ENCODE measurements at places on chromosomes 2 and 18.
A peak's percentile ranks its signal among the peaks of the same experiment; 100 is the strongest.

- no peak for DNase-seq
These were observed 41.3 kb downstream of the NTSR2 start for GRCh38 chr2:11628675-11629074.

GRCh38 chr18:37222354-37222998 lies 343.1 kb downstream of the CELF4 start:
- no peak for DNase-seq

DNA sequence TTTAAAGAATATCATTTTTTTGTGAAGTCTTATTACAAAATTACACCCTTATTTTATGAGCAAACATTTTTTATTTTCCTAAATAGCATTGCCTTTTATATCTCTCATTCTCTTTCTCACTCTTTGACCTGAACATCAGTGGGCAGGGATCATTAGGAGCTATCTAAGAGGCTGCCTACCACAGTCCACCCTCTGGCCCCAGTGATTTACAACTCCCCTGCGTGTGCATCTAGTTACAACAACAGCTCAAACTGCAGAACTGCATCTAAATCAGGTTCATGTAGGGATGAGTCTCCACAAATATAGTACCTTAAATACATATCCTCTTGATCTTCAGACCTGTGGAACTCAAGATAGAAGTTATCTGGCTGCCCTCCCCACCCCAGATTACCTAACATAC lies 172.4 kb upstream of the CXCR4 start:
- no peak for DNase-seq

DNA sequence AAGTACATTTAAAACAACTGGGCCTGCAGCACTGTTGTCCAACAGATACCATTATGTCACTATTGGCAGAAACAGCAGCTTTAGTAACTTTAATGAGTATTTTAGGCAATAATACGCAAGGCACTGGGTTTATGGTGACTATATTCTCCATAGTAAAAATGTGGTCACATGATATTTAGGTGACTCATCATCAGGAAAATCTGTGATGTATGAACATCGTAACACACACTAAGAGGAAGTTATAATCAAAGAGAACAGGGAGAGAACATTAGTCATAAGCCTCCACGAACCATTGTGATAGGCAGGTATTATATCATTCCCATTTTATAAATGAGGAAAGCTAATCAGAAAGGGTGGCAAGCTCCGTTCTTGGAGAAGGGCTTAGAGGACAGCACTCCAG lies 36.9 kb downstream of the RAPH1 start:
- DNase-seq: no peak

GRCh38 chr18:10892786-10893185 lies 256.6 kb downstream of the PIEZO2 start:
- no peak for DNase-seq

GRCh38 chr18:48139431-48140347 lies 209.2 kb upstream of the SMAD2 start:
- DNase-seq: no peak

DNA sequence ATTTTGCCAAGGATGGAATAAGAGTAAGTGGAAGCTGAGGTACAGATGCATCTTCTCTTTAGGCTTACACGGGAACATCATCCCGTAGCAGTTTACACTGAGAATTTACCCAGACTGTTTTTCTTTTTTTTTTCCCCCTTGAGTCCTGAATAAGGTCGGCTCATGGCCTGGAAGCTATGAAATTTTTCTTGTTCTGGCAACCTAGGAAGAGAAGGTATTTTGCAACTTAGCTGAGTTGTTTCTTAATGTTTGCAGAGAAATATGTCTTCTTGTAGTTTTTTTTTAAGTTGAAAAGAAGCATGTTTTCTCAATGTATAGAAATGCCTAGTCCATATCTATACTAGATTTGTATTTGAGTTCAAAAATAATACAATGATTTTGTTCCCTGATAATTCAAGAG lies 712.5 kb downstream of the TDRD15 start:
- DNase-seq: no peak

DNA sequence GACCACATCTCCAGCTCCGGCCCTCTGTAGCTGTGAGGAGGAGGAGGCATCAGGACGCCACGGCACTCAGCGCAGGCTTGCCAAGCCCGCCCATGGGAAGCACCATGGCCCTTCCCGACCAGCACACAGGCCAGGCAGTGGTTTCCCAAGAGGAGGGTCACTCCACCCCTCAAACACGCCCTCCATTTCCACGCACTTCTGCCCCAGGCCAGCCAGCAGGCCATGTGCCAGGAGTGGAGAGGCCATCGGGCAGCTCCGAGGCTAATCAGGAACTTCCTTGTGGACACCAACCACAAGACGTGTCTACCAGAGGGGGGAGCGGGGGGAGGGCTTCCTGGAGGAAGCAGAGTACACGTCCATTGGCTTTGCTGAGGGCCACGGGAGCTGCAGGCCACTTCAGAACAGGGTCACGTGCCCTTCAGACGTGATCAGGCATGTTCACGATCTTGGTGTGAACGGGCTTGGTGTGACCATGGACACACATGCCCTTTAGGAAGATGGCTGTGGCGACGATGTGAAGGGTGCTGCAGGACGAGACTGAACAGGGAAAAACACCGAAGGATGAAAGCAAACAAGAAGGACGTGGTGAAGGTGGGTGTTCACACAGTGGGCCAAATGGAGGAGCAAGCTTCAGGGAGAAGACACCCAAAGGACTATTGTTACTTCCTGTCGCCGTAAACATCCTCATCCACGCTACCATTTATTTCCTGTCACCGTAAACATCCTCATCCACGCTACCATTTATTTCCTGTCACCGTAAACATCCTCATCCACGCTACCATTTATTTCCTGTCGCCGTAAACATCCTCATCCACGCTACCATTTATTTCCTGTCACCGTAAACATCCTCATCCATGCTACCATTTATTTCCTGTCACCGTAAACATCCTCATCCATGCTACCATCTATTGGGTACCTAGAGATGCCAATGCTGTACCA lies 6.5 kb upstream of the MTERF4 start:
- DNase-seq: no peak

GRCh38 chr2:124316881-124317605 lies 292.0 kb downstream of the CNTNAP5 start:
- no peak for DNase-seq

DNA sequence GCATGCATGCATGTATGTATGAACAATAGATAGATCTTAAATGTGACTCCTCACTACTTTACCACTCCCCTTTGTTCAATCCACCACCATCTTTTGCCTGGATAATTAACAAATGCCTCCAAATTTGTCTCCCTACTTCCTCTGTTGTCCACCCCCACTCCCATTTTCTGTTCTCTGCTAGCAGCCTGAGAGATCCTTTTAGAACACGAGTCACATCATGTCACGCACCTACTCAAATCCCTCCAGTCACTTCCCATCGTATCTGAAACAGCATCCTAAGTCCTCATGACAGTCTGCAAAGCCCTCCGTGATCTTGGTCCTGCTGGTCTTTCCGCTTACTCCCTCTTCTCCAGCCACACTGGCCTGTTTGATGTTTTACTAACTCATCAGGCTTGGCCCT lies 527.3 kb downstream of the EPHA4 start:
- DNase-seq: no peak

- DNase-seq: no peak
These were observed 694.2 kb upstream of the CDH7 start for GRCh38 chr18:65056575-65056974.

DNA sequence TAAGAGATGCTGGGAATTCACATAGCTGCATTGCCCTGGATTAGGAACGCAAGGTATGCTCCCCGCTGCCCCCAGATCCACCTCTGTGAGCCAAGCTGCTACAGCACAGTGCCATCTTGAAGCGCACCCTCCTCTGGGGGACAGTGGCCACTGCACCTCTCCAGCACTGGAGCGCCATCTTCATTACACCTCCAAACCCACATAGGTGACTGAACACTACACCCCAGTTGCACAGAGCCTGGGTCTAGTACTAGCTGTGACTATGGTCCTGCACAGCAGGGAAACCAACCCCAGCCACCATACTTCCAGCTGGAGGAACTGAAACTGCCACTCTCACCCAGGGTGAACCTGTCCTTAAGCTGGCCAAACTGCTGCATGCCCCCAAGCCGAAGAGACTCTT lies 84.6 kb downstream of the TMEM237 start:
- DNase-seq: no peak

- no peak for DNase-seq
These were observed 224.9 kb downstream of the VAPA start for GRCh38 chr18:10138719-10139118.

- no peak for DNase-seq
These were observed 38.0 kb downstream of the PPP3R1 start for GRCh38 chr2:68214381-68214780.

DNA sequence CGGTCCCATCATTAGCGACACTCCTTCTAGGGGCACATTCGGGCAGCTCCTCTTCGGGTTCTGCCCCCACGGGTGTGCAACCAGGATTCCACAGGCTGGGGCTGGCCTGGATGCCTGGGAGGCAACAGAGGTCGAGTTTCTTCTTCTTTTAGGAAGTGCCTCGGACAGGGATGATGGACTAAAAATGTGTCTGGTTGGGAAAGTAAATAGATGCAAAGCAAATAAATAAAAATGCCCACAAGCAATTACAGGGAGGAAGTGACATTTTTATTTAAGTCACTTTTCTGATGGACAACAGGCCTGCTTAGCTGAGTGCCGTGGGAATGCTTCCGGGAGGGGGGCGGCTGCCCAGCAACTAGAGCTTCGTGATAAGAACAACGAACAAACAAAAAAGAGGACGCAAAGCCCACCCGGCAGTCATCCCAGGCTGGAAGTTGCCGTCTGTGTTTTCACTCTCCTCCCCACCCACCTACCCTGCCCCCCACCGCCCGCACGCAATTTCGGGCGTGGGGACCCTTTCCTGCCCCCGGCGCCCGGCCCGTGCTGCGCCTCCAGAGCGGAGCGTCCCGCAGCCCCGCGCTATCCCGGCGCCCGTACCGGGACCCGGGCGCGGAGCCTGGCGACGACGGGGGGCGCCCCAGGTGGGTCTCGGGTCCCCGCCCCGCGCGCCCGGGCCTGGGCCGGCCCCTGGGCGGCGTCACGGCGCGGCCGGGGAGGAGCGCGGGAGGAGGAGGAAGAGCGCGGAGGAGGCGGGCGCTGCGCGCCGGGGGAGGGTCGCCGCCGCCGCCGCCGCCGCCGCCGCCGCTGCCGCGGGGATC lies 412 bp upstream of the NCK2 start:
- DNase-seq: peak; percentile 15

GRCh38 chr2:127106457-127106990 lies 430 bp downstream of the BIN1 start:
- DNase-seq: no peak

GRCh38 chr2:69368588-69368987 lies 18.4 kb downstream of the GFPT1 start:
- DNase-seq: no peak

- DNase-seq: no peak
These were observed 15.4 kb downstream of the ACOXL start for GRCh38 chr2:110747522-110748488.

GRCh38 chr2:101147971-101148370 lies 3.2 kb downstream of the TBC1D8 start:
- no peak for DNase-seq

GRCh38 chr2:181165199-181165868 lies 184.9 kb downstream of the UBE2E3 start:
- DNase-seq: no peak

- peak; percentile 1 for DNase-seq
These were observed 123.8 kb downstream of the AKAIN1 start for GRCh38 chr18:5073026-5073944.

DNA sequence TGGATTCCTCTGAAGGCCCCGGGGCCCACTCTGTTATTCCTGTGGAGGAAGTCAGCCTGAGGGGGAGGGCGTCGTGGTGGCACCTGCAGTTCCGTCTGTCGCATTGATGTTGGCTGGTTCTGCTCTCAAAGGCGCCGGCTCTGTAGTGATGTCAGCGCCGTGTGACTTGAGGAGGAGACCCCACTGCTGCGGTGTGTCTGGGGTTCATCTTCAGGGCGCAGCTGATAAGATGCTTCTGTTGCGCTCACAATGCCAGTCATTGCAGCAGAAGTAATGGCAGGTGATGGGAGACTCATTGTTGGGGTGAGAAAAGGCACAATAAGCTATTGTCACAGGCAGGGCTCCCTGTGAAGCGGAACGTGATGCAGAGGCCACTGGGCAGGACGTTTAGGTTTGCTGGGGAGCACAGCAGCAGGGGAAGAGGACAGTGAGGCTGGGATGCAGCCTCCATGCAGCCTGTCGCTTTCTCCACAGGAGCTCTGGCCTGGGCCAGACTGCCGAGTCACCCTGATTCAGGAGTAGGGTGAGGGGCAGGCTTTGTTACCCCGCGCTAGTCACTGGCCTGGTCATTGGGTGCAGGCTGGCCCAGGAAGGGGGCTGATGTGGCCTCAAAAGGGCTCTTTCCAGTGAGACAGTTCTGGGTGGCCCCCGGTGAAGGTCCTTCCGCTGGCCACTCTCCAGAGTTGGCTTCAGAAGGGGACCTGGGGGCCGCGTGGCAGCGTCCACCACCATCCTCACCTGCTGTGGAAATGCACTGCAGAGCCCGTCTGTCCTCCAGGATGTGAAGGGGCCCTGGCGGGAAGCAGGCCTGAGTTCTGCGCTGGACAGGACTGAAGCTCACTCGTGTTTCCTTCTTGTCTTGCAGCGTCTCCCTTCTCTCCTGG lies 42.9 kb downstream of the SH3BP4 start:
- DNase-seq: no peak

GRCh38 chr2:25814681-25815080 lies 63.6 kb downstream of the ASXL2 start:
- DNase-seq: no peak

DNA sequence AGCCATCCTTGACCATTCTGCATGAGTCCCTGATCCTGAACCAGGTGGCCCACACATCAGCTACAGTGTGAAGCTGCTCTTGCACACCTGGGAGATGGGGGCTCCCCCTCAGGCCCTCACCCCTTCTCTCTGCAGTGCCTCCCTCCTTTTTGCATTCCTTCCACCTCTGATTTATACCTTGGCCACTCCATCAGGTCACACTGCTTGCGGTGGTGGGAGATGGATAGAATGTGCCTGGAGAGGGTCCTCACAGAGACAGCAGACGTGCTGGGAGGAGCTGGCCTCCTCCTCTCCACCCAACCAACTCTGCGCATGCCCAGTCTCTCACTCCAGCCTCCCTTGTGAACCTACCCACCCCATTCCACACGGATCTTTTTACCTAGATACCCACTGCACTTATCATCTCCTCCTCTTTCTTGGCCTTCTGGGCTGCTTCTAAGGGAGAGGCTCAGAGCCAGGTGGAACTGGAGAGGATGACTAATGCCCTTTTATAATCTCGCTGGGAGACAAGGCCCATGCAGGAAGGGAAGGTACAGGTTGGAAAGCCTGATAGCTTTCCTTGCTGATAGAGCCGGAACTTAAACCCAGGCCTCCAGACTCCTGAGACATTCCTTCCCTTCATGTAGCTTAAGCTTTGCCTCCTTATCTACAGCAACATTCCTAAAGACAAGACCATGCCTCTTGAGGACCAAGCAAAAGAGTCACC lies 205.1 kb downstream of the ZBTB7C start:
- no peak for DNase-seq
